ENCODE measurements at places on chromosomes 7 and 10. TPM values are rescaled to one million over a fixed set of nuclear protein-coding genes. Genes with fewer than 3 reads are reported as not detected.

FKBP6 gene
- total RNA-seq = 0.11 TPM

DNA sequence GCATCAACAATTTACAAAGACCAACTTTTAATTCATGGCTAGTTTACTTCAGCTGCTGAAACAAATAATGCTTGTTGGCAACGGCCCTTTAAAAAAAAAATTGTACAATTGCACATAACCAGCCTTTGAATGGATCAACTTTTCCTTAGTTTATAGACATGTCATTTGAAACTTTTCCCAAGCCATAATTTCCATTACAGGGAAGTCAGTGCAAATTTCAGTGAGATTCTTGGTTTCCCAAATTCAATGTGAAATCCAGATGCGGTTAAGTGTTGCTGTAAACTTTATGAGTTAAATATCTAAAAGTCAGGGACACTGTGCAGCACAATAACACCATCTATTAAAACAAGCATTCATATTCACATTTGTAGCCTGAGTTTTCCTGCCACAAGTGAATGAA lies 182.2 kb downstream of the JAZF1 start:
- no peak for DNase-seq

DNA sequence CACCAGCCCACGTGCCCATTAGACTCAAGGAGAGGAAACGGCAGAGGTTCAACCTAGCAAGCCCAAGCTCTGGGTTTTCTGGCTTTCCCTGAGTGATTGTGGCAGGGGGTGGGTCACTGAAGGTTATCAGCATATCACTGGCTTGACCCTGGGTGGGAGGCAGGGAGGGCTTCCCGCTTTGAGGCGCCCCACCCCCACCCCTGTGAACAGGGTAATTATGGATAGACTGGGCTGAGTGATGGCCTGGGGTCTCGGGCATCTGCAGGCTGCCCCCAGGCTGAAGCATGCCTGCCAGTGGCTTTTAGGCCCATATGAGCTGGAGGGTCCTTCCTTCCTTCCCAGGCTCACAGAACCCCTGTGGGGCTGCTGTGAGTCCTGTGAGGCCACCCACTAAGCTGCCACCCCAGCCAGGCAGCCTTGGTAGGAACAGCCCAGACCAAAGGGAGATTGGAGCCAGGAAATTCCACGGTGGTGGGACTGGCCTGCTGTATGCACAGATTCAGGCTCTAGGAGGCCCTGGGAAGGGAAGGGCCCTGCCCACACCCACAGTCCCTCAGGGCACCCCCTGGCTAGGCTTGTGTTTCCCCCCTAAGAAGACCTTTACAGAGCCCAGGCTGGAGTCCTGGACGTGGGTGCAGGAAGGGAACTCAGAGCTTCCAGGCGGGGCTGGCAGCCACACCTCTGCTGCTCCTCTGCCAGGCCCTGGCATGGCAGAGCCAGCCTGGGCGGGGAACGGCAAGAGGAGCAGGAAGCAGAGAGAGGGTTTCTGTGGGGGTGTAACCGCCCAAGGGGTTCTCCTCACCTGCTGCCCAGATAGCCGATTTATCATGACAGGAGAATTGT lies 33.1 kb downstream of the GPRIN2 start:
- DNase-seq = no peak

- DNase-seq = peak; percentile 2
Measured at GRCh38 chr7:142131439-142132185, 20.1 kb downstream of the MGAM2 start.
